ENCODE measurements at places on chromosomes 3 and 15. TPM values are rescaled to one million over a fixed set of nuclear protein-coding genes. Genes with fewer than 3 reads are reported as not detected.

CNTN3 gene
- not detected for total RNA-seq

LRRC3B gene
- not detected for total RNA-seq

CIP2A gene
- 19.0 TPM for total RNA-seq

CXCR6 gene
- total RNA-seq = not detected

PCSK6 gene
- total RNA-seq = 10.2 TPM

ZIC1 gene
- total RNA-seq = 0.02 TPM
